AG08395 (cell line): ENCODE measurements at places on chromosomes 12 and 14.
A peak's percentile ranks its signal among the peaks of the same experiment; 100 is the strongest.

GRCh38 chr12:31245822-31246469 lies 80.0 kb downstream of the SINHCAF start:
- DNase-seq: no peak

- DNase-seq: peak; percentile 53
Measured at GRCh38 chr14:51581017-51581881, 70.5 kb upstream of the FRMD6 start.

GRCh38 chr12:70305794-70306193 lies 60.3 kb upstream of the KCNMB4 start:
- no peak for DNase-seq

DNA sequence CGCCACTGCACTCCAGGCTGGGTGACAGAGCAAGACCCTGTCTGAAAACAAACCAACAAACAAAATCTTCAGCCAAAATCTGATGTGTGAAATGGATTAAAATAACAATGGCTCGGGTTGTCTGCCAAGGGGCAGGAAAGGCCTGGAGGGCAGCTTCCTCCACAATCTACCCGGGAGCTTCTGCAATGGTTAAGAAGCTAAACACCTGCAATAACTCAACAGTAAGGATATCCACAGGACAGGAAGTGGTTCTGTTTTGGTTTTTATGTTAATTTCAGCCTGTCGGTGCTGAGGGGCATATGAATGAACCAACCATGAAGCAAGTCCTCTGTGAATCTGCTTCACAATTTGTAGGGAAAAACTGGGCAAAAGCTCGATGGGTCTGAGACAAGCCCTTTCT lies 34.4 kb downstream of the RAD52 start:
- DNase-seq: no peak

DNA sequence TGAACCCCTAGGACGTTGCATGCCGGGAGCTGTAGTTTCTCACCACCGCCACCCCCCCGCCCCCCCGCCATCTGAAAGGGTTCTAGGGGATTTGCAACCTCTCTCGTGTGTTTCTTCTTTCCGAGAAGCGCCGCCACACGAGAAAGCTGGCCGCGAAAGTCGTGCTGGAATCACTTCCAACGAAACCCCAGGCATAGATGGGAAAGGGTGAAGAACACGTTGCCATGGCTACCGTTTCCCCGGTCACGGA lies 501 bp upstream of the HSP90B1 start:
- no peak for DNase-seq
